Stimulated activated CD4-positive, alpha-beta T cell treated with anti-CD3 and anti-CD28 coated beads, Interleukin-2, amount 100 ng/mL, for 24 hours (primary cell): ENCODE measurements at places on chromosomes 7 and 10.

DNA sequence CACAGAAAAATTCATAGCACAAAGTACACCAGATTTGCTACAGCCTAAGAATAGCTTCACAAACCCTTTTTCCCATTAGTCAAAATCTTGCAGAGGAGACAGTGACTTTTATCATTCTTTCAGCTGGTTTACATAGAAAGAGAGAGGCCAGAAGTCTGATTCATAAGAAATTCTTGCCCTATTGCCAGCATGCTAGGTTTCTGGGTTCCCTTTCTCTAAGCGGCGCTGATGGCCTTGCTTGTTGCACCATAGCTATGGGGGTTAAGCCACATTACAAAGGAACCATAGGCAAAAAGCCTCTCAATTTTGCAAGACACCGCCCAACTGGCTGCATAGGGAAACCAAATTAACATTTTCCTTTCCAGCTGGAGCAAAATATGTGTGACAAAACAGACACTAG is 87.4 kb downstream of the ZNF467 start:
- no peak for DNase-seq

- peak; percentile 60 for DNase-seq
These were observed 904 bp upstream of the DPYSL4 start for GRCh38 chr10:132185601-132186487.

DNA sequence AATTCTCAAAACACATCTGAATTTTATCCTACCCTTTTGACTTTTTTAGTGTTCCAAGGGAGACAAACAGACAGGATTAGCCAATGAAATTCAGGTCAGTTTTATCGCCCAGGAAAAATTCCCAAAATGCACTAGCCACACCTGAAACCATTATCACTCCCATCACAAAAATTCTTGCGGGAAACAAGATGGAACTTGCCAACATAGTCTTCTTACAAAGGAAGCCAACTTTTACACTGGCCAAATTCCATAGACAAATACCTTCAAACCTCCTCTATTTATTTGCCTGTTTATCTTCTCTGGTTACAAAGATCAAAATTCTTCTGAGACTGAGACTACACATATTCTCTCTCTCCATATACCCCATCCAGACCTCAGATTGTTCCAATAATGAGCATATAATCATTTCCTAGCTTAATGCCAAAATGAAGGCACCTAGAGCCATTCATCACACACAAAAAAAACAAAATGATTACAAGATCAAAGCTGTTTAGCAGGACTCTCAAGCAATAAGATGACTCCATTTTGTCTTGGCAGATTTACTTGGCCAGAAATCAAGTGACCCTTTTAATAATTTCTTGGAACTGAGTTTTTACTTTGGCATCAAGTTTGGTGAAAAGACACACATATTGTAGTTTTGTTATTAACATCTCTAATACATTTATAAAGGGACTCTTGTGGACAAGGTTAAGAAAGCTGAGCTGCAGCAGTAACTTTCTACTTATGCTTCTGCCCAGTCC is 30.2 kb downstream of the MET start:
- no peak for DNase-seq

- DNase-seq, result no peak
These were observed 387.1 kb downstream of the LRMDA start for GRCh38 chr10:75818552-75818951.

GRCh38 chr7:84677117-84677732 is 482.6 kb upstream of the SEMA3A start:
- DNase-seq, result no peak

DNA sequence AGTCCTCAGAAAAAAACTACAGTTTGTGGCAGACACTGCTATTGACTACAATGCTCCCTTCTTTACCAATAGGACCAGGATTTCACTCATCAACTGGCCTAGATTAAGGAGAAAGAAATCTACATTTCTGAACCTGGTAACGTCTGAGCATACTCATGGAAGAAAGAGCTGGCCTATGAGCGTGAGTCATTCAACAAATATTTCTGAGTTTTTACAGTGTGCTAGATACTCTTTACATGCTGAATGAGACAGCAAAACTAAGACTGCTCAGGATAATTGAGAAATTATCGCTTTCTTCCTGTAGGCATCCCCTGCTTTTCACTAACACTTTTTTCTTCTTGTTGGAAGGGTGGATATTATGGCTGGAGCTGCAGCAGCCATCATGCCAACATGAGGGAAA is 609.7 kb downstream of the TNS3 start:
- DNase-seq, result no peak

DNA sequence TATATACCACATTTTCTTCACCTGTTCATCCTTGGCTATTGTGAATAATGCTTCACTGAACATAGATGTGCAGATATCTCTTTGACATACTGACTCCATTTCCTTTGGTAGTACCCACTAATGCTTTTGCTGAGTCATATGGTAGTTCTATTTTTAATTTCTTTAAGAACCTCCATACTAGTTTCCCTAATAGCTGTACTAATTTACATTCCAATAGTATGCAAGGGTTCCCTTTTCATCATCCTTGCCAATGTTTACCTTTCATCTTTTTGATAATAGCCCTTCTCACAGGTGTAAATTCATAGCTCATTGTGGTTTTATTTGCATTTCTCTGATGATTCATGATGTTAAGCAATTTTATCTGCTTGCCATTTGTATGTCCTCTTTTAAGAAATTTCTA is 159.9 kb downstream of the CALCR start:
- no peak for DNase-seq

DNA sequence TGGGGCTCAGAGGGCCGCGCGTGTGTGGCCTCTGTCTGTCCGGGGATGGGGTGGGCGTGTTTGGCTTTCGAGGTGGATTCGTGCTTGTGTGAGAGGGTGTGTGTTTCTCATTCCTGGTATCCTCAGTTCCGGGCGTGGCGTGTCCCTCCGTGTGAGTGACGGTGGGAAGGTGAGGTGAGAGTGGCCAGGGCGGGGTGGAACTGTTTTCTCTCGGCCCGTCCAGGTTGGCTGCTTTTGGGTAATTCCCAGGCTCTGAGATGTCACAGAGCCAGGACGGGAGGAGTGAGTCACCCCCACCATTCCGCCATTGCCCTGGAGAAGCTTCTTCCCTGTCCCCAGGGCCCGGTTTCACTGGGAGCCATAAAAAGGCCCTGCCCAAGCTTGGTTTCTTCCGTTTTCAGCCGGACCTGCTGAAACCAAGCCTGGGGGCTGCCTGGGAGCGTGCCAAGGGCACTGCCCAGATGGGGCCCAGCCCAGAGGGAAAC is 21.3 kb upstream of the CLDN4 start:
- no peak for DNase-seq

DNA sequence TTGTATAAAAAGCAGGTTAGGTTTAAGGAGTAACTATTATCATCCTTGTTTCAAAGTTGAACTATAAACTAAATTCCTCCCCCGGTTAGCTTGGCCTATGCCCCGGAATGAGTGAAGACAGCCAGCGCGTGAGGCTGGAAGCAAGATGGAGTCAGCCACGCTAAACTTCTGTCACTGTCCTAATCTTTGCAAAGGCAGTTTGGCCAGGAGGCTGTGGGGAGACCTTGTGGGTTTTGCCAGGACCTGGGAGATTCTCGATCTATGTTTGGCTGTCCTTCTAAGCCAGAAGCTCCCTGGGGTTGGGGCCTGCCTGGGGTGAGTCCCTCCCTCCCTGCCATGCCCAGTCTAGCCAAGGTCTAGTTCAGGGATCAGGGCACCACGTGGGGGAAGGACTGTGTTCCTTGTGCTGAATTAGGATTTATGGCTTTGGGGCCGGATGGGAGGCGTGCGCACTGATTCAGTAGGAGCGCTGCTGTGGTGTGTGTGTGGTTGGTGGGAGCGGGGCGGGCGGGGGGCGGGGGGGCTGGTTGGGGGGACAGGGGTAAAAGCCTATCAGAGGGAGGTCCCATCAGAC is 871 bp upstream of the GTF2IRD1 start:
- DNase-seq, result no peak

DNA sequence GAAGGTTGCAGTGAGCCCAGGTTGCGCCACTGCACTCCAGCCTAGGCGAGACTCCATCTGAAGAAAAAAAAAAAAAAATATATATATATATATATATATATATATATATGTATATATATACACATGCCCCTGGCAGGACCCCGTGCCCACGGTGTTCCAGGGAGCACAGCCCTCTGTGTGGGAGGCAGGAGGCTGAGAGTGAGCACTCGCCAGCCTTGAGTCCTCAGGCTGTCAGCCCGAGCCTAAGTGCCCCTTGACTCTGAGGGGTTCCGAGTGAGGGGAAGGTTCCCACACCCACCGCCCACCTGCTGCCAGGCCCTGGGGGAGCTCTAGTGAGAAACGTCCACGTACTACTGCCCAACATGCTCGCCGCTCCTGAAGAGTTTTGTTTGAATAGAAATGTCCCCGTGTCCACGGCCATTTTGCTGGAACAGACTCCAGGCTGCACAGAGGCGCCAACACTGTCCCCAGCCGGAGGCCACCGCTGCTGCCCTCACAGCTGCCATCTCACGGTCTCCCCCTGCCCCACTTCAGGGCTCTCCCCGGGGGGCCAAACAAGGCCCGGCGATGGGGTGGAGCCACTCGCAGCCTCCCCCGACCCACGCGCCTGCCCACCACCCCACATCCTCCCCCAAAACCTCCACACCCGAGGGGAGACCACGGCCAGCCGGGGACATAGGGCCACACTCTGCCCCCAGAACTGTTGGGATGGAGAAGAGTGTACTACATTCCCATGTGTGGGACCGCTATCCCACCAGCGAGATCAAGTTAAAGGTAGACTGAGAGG is 62.8 kb upstream of the EBF3 start:
- no peak for DNase-seq

GRCh38 chr7:134701272-134701671 is 54.6 kb downstream of the BPGM start:
- no peak for DNase-seq

DNA sequence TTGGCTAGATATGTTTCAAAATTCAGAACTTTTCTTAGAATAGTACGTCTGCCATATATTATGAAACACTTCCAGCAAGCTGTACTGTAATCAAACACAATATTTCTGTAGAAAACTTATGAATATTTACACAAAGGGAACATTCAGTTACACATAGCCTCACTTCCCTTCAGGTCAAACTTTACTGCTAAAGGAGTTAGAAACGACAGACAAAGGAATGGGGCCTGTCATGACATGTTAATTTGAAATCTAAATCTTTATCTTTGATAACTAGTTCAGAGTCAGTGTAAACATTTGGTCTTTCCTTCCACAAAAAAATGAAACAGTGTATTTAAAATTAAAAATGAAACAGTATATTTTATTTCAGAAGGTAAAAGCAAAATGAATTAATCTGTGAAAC is 1.0 kb upstream of the CROT start:
- DNase-seq, result no peak

- DNase-seq, result peak; percentile 17
These were observed 177.1 kb upstream of the SVIL start for GRCh38 chr10:29811751-29812427.

- no peak for DNase-seq
These were observed 14.8 kb downstream of the ATG9B start for GRCh38 chr7:151009327-151010036.

- no peak for DNase-seq
These were observed 561.7 kb upstream of the POM121L12 start for GRCh38 chr7:52473756-52474155.

DNA sequence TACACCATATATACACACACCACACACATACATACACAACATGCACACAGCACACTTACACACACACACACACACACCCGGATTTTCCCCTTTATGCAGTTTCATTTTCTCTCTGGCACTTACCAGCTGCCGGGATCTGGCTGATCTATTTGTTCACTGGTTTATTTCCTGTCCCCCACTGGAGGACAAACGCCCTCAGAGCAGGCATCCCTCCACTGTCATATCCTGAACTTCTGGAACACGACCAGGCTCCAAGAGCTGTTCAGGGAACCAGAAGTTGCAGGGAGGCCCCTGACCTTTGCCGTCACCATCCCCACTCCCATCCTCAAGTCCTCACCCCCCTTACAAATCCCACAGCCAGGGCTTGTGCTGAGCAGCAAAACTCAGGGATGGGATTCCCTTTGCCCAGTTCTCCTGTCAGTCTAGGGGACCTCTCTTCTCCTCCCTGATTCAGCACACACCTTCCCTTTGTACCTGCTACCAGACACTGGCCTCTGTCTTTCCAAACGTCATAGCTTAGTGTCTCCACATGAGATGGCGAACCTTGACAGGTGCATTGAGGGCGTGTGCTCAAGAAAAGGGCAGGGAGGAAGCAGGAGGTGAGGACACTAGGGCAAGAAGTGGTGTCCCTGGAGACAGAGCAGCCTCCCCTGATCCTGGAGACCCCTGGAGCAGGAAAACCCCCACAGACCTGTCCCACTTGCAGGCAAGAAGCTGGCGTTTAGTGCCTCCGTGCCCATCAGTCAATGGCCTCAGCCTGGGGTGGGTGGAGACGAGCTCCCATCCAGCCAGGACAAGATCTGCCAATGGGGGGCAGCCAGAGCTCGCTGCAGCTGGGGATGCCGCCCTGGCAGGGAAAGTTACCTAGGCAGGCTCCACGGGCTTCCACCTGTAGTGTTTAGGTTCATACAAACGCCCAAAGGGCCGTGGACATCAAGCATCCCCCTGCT is 12.7 kb upstream of the DOCK1 start:
- DNase-seq, result no peak

- DNase-seq, result no peak
These were observed 18.8 kb downstream of the PTTG1IP2 start for GRCh38 chr7:90488220-90488619.

DNA sequence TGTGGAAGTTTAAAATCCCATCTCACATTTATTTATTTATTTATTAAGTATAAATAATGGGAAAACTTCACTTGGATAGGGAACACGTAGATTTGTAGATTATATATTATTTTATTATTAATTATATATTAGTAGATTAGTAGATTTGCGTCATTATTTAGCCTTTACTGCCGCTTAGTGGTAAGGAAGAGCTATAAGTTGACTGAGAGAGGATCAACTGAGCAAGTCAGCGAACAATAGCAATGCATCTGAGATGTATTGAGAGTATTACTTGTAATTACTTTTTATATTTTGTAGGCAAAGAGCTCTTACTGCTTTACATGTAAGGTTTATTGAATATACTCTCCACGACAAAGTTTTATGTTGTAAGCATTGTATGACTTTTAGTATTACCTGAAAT is 244.5 kb upstream of the ANKRD30A start:
- DNase-seq, result no peak

DNA sequence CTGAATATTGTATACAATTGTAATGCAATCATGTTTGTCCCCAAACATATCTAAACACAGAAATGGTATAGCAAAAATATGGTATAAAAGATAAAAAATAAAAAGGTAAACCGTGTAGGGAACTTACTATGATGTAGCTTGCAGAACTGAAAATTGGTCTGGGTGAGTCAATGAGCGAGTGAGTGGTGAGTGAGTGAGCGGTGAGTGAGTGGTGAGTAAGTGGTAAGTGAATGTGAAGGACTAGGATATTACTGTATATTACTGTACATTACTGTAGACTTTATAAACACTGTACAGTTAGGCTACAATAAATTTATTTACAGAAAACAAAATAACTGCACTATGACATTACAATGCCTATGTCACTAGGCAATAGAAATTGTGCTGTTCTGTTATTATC is 1163.2 kb upstream of the SORCS1 start:
- no peak for DNase-seq

DNA sequence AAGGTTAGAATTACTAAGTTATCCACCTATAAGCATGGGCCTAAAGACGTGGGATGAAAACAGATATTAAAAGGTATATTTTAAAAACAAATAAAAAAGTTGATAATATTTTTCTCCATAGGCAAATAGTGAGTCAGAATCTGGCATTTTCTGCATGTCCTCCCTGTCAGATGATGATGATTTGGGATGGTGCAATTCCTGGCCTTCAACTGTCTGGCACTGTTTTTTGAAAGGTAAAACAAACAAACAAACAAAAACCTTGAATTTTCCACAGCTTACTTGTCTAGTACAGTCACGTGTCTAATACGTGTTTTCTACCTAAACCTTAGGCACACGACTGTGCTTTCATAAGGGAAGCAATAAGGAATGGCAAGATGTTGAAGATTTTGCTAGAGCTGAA is 17.4 kb downstream of the HBP1 start:
- no peak for DNase-seq
